H9 (cell line): ENCODE measurements at places on chromosomes 16 and 17. TPM values are rescaled to one million over a fixed set of nuclear protein-coding genes. Genes with fewer than 3 reads are reported as not detected.
A peak's percentile ranks its signal among the peaks of the same experiment; 100 is the strongest.

RAMP2 gene
- 10.9 and 11.7 TPM in 2 replicates for total RNA-seq

DNA sequence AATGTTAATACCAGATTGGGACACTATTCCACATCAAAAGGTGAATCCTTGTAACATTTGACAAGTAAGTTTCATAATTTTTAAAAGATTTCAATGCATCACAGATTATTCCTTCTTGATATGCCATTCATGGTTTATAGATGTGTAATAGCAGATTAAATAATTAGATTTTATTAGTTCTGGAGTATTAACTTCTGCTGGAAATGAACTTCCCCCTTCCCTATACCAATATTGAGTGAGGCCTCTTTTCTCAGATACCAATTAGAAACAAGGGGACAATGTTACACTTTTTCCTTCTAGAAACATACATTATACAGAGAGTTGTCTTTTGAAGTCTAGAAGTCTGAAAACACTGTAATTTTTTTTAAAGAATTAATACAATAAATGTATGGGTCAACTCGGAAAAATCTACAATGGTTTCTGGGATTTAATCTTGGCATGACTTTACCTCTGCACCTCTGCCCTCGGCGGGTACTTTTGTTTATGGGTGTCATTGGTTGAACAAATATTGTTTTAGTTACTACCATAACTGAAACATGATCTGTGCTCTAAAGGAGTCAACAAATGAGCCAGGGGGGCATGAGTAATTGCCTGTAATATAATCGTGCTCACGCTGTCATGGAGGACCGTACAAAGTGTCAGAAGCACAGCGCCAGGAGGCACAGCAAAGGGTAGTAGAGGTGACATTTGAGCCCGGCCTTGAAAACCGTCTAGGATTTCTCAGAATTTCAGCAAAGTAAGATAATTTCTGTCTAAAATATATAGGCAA lies 8.2 kb downstream of the LRRC37B start:
- no peaks in the 10 kb centered on the region for H3K4me1 ChIP-seq
- H3K27ac ChIP-seq: no peak overlapping the region
- H3K27me3 ChIP-seq: no peaks in the 10 kb centered on the region
- no peak overlapping the region for H3K4me3 ChIP-seq

CACNG3 gene
- not detected in 2 replicates for total RNA-seq

DNA sequence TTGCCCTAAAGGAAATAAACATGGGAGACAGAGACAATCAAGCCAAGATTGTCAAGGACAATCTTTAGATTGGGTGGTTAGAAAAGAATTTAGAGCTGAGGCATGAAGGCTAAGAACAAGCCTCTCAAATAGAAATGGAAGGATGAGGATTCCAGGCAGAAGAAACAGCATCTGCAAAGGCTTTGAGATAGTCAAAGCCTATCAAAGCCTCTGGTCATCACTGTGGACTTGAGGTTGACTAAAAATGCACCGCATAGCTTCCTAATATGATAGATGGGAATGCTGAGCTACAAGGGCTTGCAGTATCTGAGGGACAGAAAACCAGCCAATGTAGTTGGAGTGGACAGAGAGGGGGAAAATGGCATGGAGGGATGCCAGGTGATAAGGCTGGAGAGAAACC lies 109.8 kb upstream of the FAM20A start:
- no peak for DNase-seq
- H3K27ac ChIP-seq: no peak overlapping the region
- H3K4me1 ChIP-seq: no peaks in the 10 kb centered on the region
- H3K4me3 ChIP-seq: no peak overlapping the region
- H3K36me3 ChIP-seq: no peaks in the 10 kb centered on the region

- no peaks in the 10 kb centered on the region for H3K4me1 ChIP-seq
- no peak overlapping the region for H3K4me3 ChIP-seq
- no peak overlapping the region for H3K27ac ChIP-seq
- peaks cover 10% of the 10 kb centered on the region for H3K36me3 ChIP-seq
These were observed 14.6 kb downstream of the MYO15A start for GRCh38 chr17:18122990-18123753.

DNA sequence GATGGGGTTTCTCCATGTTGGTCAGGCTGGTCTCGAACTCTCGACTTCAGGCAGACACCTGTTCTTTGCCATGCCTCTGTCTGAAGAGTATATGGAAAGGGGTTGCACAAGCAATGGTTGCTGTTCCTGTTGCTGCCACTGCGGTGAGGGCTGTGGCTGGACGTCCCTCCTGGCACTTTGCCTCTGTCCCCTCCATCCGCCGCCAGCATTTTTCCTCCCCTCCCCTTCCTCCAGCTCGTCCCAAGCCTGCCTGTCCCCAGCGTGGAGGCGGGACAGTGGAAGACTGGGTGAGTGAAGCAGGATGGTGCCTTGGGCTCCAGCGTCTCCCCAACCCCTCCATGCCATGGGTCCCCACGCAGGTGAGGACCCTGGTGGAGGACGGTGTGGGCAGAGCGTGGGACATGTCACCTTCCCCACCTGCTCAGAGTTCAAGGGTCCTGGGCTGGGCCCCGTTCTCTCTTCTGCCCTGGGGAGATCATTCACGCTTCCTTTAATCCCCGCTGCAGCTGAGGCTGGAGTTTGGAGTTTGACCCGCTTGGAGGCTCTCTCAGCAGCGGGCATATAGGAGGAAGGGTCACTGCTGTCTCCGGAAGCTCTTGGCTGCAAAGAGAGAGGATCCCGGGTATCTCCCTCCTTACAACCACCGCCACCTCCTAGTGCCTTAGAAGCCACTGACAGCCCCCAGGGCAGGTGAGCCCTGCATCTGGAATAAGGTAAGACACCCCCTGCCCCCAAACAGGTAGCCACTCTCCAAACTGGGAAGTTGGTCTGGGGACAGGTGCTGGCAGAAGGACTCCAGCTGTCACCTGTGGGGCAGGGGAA lies at the start of gene SLC5A11:
Gene SLC5A11 (plus strand): TSS at position 238 of the 822 bp plus-strand sequence. CDS start 12,681 bp downstream, outside the sequence.
- no peaks in the 10 kb centered on the region for H3K4me1 ChIP-seq
- H3K27ac ChIP-seq: no peak within 1 kb of the TSS
- no peaks in the 10 kb centered on the region for H3K27me3 ChIP-seq
- no peak for DNase-seq
- no peak within 1 kb of the TSS for H3K4me3 ChIP-seq

DNA sequence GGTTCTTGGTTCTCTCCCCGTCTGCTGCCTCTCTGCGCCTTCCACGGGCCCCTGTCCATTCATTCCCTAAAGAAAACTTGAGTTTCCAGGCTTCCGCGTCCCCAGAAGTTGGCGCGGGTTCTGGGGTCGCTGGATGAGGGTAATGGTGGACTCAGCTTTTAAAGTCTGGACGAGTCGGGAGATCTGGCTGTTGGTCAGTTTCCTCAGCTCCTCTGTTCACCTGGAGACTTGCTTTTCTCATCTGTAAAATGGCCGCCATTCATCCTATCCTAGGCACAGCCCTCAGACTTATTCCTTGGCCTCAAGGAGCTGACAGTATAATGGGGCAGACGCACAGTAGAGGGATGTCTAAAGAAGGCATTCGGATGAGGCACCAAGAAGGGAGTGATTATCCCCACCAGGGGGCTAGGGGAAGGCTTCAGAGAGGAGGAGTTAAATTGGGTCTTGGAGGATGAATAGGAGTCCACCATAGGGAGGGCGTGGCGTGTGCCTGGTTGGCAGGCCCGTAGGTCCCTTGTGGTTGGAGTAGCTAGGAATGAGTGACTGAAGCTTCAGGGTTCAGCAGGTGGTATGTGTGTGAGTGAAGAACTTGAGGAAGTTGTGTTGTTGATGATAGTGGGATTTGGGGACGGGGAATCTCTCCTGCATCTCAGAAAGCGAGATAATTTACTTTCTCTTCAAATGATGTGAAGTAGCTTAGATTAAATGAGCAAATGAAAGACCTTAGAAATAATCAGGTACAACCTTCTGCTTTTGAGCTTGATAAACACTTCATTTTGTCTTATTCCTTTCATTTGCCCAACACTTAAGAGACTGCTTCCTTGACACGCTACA lies 652 bp downstream of the VPS35L start:
- H3K36me3 ChIP-seq: peaks cover 10% of the 10 kb centered on the region
- no peaks in the 10 kb centered on the region for H3K27me3 ChIP-seq
- no peaks in the 10 kb centered on the region for H3K4me1 ChIP-seq
- peak; percentile 95 for DNase-seq

GRCh38 chr17:19713462-19713861 lies 2.9 kb downstream of the SLC47A2 start:
- no peak overlapping the region for H3K4me3 ChIP-seq
- peak; percentile 71 for DNase-seq
- no peaks in the 10 kb centered on the region for H3K36me3 ChIP-seq
- H3K27me3 ChIP-seq: no peaks in the 10 kb centered on the region

DNA sequence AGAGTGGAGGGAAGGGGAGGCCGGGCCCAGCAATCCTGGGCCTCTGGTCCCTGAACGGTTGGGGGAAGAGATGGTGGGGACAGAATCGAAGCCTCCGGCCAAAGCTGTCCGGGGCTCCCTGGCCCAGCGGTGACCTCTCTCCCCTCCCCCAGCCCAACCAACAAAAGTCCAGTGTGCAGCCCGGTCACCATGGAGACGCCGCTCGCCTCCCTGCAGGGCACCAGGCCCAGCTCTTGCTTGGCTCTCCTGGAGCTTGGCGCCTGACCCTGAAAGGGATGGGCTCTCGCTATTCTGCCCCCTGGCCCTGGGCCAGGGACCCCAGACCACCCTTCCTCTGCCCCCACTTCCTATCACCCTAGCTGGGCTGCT lies 1.3 kb downstream of the METRN start:
- H3K36me3 ChIP-seq: no peaks in the 10 kb centered on the region
- peak overlapping the region; percentile 78 for H3K4me3 ChIP-seq
- no peaks in the 10 kb centered on the region; the same call in 1 of the 2 replicates for H3K27me3 ChIP-seq

HSD11B2 gene
- total RNA-seq: 33.5 and 35.1 TPM in 2 replicates

- H3K4me1 ChIP-seq: no peaks in the 10 kb centered on the region; the same call in 1 of the 2 replicates
- no peaks in the 10 kb centered on the region for H3K27me3 ChIP-seq
- H3K36me3 ChIP-seq: no peaks in the 10 kb centered on the region
- no peak for DNase-seq
These were observed 18.1 kb downstream of the CLTC start for GRCh38 chr17:59637611-59638310.

SDK2 gene
- total RNA-seq: 7.9 and 9.1 TPM in 2 replicates

- H3K36me3 ChIP-seq: no peaks in the 10 kb centered on the region
- H3K4me1 ChIP-seq: peaks cover 1% of the 10 kb centered on the region; the same call in 1 of the 2 replicates
- H3K27ac ChIP-seq: no peak overlapping the region
- H3K4me3 ChIP-seq: no peak overlapping the region
- H3K27me3 ChIP-seq: no peaks in the 10 kb centered on the region
These were observed 5.5 kb upstream of the RHBDF2 start for GRCh38 chr17:76506408-76507345.

DNA sequence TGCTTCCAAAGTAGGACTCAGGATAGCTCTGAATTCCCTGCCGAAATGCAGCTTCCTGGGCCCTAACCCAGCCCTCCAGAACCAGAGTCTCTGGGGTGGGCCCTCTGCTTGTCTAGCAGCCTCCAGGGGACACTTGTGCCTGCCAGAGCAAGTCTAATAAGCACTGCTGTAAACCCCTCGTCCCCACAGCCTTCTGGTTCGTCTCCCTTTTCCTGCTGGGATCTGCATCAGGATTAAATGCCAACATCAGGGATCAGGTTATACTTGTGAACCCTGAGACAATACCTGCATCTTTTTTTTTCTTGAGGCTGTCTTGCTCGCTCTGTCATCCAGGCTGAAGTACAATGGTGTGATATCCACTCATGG lies 282.0 kb downstream of the SEC14L1 start:
- H3K27me3 ChIP-seq: no peaks in the 10 kb centered on the region
- DNase-seq: no peak
- peaks cover 22% of the 10 kb centered on the region; the same call in 1 of the 2 replicates for H3K4me1 ChIP-seq
- peak overlapping the region; percentile 32; the same call in 1 of the 3 replicates for H3K4me3 ChIP-seq
- no peak overlapping the region for H3K27ac ChIP-seq

DNA sequence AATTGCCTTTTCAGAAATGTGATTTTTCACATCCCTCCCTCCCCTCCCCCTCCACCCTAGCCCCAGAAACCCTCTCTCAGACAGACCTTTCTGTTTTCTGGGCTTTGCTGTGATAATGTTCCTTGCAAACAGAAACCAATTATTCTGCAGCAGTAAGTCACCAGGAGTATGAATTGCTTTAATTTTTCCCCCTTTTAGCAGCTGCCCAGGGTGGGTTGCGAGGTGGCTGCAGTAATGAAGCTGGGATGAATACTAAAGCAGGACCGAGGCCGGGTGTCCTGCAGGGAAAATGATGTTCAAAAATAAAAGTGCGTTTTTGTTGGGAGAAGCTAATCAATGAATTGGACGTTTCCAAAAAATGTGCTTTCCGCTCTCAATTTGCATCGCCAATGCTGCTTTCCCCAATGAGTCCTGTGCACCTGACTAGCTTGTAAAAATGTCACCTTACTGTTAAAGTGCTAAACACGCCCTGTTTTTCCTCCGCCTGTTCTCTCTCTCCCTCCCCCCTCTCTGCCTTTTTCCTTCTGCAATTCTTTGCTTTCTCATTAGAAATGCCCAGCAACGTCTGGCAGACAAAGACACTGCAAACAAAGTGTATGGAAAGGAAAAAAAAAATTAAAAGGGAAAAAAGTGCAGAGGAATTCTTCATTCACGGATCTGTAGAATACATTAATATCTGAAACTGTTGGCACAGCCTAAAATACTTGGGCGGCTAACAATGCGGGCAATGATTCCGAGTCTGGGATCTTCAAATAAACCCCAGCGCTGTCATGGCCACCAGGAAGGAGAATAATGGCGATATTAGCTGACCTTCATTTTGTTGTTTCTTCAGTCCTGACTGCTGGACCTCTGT lies 244.1 kb downstream of the STX8 start:
- DNase-seq: no peak
- peaks cover 24% of the 10 kb centered on the region for H3K36me3 ChIP-seq
- no peak overlapping the region for H3K4me3 ChIP-seq
- H3K27ac ChIP-seq: no peak overlapping the region
- H3K4me1 ChIP-seq: peaks cover 14% of the 10 kb centered on the region; the same call in 1 of the 2 replicates
- H3K27me3 ChIP-seq: no peaks in the 10 kb centered on the region

DNA sequence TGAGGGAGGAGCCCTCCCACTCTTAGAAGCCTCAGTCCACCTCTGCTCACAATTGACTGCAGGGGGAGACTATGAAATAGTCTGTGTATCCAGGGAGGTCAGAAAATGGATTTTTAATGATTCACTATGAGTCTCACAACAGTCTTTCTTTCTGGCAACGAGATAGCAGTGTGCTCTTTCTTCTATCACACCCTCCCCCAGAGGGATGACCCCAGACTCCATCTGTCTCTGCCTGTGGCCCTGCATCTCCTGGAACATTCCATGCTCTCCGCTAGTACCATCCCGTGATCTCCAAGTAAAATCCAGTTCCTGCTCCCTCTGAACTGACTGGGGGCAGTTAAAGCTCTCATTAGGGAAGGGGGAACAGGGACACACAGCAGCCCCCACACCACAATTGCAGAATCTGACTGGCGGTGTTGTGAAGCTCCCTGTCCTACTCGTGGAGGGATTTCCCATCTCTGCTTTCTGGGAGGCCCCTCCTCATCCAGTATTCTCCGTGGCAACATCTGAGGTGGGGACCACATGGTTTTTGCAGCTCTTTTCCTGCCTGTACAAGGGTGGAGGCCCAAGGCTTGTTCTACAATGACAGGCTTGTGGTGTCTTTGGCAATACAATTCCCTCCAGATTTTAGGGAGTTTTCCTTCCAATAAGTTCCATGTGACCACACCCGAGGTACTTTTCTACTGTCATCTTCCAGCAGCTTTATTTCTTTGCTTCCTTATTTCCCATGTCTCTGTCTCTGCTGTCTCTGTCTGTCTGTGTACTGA lies 19.4 kb downstream of the NATD1 start:
- H3K4me3 ChIP-seq: no peak overlapping the region
- no peaks in the 10 kb centered on the region for H3K27me3 ChIP-seq
- H3K36me3 ChIP-seq: no peaks in the 10 kb centered on the region
- H3K27ac ChIP-seq: no peak overlapping the region
